ENCODE measurements at places on chromosomes 7 and 10. TPM values are rescaled to one million over a fixed set of nuclear protein-coding genes. Genes with fewer than 3 reads are reported as not detected.

WDFY4 gene
- not detected for total RNA-seq

GIMAP6 gene
- not detected for total RNA-seq

EPO gene
- not detected for total RNA-seq

ATRNL1 gene
- total RNA-seq = 0.44 TPM

FGL2 gene
- not detected for total RNA-seq

DNMBP gene
- 17.7 TPM for total RNA-seq

TMEM26 gene
- 9.2 TPM for total RNA-seq

IFIT1B gene
- total RNA-seq = not detected

NME8 gene
- not detected for total RNA-seq

UBN2 gene
- total RNA-seq = 4.1 TPM

LBX1 gene
- 17.5 TPM for total RNA-seq

MRLN gene
- total RNA-seq = not detected

VWDE gene
- 0.37 TPM for total RNA-seq

ZNF117 gene
- 1.3 TPM for total RNA-seq

TRPV5 gene
- total RNA-seq = not detected

NKX2-3 gene
- total RNA-seq = not detected

MYO1G gene
- 0.98 TPM for total RNA-seq

SFTPA1 gene
- total RNA-seq = not detected

EPHB6 gene
- total RNA-seq = not detected
